Activated naive CD4-positive, alpha-beta T cell (primary cell): ENCODE measurements at places on chromosomes 2 and 18.

DNA sequence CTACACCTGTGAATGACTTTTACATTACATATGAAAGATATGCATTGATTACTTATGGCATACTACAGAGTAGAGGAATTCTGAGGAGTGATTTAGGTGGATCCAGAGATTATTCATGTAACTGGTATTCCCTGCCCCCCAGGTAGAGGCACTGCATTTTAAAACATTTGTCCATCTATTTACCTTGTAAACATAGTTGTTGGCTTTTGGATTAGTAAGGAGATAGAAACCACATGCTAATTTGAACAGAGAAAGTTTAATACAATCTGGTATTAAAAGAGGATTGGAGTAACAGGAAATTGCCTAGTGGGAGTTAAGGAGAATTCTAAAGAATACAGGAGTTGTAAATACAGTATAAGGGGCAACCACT, 15.9 kb downstream of the GALNT3 start:
- DNase-seq, result no peak

DNA sequence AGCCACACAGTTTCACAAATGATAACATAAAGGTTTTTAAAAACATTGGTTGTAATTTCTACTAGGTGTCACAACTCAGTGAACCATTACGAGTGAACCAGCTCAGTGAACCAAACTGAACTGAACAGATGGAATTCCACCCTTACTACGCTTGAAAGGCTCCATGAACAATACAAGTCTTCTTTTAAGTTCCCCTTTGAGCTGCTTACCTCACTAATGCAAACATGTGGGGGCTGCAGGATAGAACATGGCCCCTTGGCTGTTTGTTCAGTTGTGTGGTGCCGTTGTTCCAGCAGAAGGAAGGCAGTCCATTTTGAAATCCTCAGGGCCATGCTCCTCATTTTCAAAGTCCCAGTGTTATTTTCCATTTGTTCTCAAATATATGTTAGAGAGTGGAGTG, 30.7 kb upstream of the KLHL14 start:
- no peak for DNase-seq

DNA sequence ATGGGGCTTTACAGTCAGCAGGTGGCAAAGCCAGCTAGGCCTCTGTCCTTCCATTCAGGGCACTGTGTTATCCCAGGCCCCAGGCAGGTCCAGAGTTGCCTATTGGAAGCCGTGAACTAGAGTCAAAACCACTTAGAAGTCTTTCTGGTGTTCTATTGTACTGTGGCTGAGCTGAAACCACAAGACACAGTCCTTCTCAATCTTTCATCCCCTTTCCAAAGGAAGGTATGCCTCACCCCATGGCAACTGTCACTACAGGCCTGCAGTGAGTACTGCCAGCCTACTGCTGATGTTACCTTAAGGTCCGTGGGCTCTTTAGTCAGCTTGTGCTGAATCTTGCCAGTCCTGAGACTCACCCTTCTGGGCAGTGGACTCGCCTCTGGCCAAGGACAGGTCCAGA, 181.6 kb downstream of the GULP1 start:
- DNase-seq, result no peak

GRCh38 chr2:24671230-24671629, 122.0 kb downstream of the PTRHD1 start:
- no peak for DNase-seq

DNA sequence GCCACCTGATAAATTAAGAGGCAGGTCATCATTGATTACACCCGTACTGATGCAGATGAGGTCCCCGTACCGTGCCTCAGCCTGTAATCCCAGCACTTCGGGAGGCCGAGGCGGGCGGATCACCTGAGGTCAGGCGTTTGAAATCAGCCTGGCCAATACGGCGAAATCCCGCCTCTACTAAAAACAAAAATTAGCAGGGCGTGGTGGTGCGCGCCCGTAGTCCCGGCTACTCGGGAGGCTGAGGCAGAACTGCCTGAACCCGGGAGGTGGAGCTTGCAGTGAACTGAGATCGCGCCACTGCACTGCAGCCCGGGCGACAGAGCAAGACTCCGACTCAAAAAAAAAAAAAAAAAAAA, 683 bp upstream of the ENOSF1 start:
- no peak for DNase-seq

DNA sequence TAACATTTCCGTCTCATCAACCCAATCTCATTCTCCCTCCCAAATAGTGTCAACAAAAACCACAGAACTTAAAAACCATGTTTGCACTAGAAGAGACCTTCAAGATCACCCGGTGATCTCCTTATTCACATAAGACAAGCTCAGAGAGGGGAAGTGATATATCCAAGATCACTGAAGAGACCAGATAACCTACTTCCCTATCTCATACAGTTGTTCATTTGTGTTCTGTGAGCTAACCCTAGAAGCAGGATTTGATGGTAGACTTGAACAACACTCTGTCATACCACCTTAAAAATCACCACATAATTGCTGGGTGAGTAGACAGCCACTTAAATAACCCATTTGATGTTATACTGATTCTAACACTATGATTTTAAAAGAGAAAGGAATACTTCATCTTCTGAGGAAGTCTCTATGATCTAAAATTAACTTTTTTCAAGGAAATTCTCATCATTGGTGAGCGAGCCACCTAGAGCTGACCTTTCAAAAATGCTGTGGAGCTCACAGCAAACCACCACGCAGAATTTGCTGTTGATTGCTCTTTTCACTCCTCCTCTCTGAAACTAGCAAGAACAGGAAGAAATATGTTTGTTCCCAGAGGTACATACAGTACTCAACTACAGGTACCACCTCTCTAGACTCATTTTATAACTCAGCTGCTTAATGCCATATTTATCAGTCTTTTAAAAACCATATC, 15.1 kb downstream of the AAK1 start:
- no peak for DNase-seq

- no peak for DNase-seq
Observed at GRCh38 chr2:219627103-219628100, at the start of gene SLC4A3. Gene SLC4A3, plus strand, starts transcription at chr2:219627630. Its CDS starts 363 bp downstream, at chr2:219627993.

DNA sequence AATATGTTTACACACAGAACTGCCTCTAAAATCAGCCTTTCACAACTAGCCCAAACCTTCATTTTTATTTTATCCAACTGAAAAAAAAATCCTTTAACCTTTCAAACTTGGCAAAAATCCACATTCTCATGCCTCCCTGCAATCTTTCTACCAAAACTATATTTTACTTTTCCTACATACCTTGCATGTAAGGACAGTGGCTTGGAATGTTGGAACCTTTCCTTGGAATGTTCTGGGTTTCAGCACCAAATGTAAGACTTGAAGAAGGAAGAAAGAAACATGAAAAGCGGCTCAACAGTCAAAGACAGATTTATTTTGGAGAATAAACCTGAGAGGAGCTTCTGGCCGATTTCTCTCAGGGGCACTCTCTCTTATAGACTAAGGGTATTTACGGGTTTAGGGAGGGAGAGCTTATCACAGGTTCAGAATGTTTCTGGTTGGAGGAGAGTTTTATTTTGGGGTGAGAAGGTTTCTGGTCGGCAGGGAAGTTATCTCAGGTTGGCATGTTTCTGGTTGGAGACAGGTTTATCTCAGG, 79.7 kb downstream of the RRM2 start:
- DNase-seq, result no peak

- DNase-seq, result no peak
Observed at GRCh38 chr2:54090521-54091117, 24.8 kb upstream of the ACYP2 start.

GRCh38 chr2:47404356-47404755, 1.4 kb downstream of the MSH2 start:
- DNase-seq, result no peak

- DNase-seq, result no peak
Observed at GRCh38 chr2:237625216-237625705, 2.1 kb upstream of the LRRFIP1 start.

DNA sequence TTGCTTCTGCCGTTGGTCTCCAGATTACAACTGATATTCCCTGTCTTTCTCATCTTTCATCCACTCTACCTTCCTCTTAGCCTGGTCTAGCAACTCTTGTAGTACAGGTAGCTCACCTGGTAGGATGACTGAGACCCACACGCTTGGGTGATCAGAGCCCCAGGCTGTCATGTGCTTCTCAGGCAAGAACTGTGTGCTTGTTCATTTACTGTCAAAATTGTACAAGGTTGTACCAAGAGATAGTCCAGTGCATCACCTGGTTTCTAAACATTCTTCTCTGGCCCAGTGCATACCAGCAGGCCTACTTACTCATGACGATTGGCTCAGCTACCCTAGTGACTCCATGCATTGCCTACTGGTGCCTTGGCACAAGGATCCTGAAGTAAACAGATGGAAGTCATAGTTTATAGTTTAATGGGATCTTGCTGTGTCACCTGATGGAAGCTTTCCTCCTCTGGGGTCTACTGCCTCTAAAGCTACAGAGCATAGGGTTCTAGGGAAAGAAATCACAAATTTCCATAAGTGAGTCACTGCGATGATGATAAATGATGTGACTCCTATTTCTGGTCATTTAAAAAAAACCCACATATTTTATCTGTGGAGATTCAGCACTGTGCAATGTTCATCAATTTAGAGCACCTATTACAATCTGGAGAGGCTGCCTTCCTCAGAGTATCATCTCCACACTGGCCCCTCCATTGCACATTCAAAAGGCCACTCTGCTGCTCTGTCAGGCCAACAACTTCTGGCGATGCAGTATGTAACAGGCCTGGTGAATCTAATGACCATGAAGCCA, 481.8 kb upstream of the MEIS1 start:
- no peak for DNase-seq

DNA sequence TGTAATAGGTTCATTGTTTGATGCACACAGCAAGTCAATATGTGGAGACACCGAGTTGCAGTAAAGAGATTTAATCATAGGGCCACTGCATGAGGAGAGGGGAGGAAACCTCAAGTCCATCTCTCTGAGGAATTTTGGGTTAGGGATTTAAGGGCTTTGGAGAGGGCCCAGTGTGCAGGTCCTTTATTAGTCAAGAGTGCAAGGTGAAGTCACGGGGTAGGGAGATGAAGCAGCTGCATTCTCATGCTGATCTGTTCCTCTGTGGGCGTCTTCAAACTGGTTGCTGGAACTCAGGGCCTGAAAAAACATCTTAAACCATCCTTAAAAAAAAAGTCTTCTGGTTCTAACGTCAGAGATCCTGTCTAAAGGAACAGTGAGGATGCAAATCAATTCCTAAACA, 131.6 kb downstream of the NXPH2 start:
- DNase-seq, result no peak

DNA sequence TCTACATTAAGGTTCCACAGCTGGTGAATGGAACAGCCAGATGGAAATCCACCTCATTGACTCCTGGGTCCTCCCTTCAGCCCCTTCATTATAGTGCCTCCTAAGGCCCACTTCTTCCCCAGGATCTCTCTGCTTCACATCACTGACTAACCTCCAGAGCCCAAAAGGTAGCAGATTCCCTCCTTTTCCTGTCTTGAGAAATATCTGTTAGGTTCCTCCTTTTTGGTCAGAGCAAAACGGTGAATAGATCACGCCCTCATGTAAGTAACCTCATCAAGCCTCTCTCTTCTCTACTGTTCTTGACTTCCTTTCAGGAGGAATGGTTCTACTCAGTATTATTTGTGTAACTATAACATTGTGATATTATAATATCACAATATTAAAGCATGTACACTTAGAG, 155.0 kb upstream of the SRD5A2 start:
- DNase-seq, result no peak

GRCh38 chr2:173754837-173755236, 210.3 kb downstream of the SP3 start:
- DNase-seq, result no peak

- DNase-seq, result no peak
Observed at GRCh38 chr2:43142921-43143438, 83.4 kb downstream of the ZFP36L2 start.

DNA sequence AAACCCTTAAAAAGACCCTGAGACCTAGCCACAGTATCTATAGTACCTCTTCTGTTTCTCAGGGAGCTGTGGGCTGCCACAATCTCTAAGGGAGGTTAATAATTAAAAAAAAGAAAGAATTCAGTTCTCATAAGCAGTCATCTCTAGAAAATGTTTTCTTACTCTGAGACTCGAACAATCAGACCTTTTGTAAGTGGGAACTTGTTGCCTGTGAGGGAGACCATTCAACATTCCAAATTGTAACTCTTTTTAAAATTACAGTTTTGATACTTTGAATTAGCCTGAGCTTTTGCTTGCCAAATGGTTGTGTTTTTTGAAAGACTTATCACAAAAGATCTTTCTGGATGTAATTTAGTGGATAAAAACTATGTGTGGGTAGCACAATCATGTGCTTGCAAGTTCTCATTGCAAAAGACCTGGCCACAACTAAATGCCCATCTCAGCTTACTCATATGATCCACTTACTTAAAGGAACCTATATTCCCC, 33.3 kb downstream of the IL1R2 start:
- DNase-seq, result no peak

GRCh38 chr18:21141668-21142422, 30.2 kb upstream of the ROCK1 start:
- no peak for DNase-seq

GRCh38 chr2:238077292-238077691, 16.5 kb downstream of the SCLY start:
- no peak for DNase-seq
